ENCODE measurements at places on chromosomes 6 and 20.

DNA sequence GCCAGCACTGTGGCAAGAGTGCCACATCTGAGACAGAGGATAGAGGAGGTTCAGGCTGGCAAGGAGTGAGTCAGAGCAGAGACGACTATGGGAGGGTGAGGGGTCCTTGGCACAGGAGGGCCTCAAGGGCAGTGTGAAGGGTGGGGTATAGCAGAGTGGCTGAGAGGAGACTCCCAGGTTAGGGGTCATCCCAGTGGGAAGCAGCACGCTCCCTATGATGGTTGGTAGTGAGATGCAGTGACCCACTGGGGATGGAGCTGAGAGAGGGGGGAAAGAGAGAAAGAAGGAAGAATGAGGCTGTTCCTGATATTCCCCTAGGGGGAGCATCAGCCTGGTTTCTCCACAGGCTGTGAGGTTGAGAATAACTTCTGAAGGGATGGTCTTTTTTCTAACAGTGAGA lies 97.3 kb downstream of the INSM1 start:
- no peak for ATAC-seq

GRCh38 chr20:24934101-24934661 lies 14.9 kb upstream of the CST7 start:
- no peak for ATAC-seq

- ATAC-seq, result no peak
These were observed 224.2 kb downstream of the ARHGAP18 start for GRCh38 chr6:129485746-129486145.

- no peak for ATAC-seq
These were observed 434.5 kb downstream of the HDGFL1 start for GRCh38 chr6:23003671-23004467.

DNA sequence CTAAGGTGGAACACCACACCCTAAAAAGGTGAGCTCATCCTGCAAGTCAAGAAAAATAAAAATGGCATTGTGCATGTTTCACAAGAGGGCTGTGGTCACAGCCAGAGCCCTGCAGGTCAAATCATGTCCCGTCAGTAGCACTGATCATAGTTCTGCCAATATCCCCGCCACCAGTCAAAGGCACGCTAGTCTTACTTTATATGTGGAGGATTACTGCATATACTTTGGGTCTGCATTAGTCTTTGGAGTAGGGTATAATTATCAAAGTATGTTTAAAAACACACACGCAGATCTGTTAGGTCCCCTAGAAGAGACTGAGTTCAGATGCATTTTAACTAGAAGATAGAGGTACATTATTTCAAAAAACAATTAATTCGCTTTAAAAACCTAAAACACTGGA lies 1.8 kb downstream of the PERP start:
- ATAC-seq, result peak; percentile 55

- no peak for ATAC-seq
These were observed 13.2 kb upstream of the RIPOR3 start for GRCh38 chr20:50704514-50704913.

- no peak for ATAC-seq
These were observed 78.4 kb downstream of the NOL4L start for GRCh38 chr20:32506721-32507120.

Data from esophagus mucosa (tissue), 1 donor.